ENCODE measurements at places on chromosomes 5 and 9.
A peak's percentile ranks its signal among the peaks of the same experiment; 100 is the strongest.

DNA sequence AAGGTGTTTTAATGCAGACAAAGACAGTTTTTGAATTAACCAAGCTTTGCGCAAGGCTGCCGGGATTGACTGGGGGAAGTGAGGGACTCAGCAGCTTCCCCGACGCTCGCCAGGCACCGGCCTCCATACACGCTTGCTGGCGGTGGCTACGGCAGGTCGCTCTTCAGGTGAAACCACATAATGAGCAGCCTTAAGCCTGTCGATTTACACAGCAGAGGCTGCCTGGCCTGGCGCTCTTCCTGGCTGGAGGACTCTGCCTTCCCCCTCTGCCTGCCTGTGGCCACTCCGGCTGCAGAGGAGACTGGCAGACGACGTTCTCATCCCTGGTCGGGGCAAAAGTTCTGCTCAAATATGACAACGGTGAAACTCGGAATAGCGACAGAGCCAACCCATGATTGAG, 9.0 kb upstream of the NOTCH1 start:
- no peak for DNase-seq

DNA sequence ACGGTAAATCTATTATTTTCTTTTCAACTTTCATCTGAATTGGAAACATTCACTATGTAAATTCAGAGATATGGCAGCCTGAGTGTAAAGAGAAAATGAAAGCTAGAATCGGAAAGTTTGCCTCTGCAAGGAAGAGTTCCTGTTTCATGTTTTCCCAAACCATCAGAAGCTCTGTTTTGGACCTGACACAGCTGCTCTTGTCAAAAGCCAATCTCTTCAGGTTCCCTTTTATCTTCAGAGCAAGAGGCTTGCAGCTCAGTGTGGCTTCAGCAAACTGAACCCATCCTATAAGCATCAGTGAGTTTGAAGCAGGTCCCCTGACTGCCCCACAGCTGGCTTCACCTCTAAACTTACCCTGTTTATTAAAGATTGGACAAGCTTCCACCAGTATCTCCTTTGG, 1099.7 kb downstream of the DTWD2 start:
- peak; percentile 52 for DNase-seq

- no peak for DNase-seq
These were observed 56.3 kb upstream of the BICD2 start for GRCh38 chr9:92820964-92821363.

- no peak for DNase-seq
These were observed at the start of gene LIFR for GRCh38 chr5:38556599-38557307. TSS of gene LIFR (minus strand) at chr5:38556646. CDS start at chr5:38530647, 25,999 bp downstream.

DNA sequence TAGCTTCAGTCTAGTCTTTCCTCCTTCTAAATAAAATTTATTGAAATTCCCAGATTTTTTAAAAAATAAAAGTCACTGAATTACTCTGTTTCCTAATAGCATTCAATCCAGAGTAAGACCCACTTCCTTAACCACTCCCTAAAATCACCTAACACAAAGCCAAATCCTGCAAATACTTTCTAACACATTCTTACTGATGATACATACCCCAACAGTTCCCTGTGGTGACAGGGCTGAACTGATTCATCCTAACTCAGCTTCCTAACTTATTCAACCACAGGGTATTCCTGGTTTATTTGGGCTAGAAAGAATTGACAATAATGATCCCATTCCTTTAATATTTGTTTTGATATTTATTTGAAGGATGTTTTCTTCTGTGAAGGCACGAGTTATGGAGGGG, 40.7 kb upstream of the ZNF300 start:
- no peak for DNase-seq

DNA sequence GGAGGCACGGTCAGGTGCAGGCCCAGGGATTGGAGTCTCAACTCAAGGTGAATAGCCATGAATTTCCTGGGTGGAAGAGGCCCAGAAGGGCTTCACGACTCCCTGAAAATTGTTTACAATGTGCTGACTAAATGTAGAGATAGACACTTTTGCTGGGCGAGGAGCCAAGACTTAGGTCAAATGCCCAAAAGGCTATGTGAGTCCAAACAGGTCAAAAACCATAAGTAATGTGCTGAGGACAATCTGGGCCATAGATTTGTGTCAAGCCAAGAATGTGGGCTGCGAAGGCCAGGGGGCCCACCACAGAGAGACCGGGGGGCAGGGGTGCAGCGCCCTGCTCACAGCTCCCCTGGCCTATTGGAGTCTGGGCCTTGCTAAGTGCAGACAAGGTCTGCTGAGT, 197.8 kb downstream of the HSPA4 start:
- DNase-seq: no peak

- no peak for DNase-seq
These were observed 1.2 kb downstream of the FOXB2 start for GRCh38 chr9:77020413-77021290.

DNA sequence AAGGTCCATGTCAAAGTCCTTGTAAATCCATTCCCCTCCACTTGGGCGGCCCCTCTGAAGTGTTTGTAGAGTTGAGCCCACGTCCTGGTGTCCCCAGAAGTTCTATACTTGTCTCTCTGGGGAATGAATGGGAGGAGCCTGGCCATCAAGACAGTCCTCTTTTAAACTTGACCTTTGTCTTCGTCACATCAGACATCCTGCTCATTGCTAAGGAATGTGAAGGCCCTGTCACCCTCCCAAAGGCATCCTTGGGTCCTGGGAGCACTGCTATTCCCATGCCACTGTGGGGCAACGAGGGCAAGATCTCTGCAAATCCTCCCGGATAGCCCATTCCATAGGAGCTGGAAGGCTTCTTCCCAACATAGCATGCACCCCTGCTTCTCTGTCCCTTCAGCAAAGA, 235.5 kb downstream of the SLIT3 start:
- no peak for DNase-seq

- no peak for DNase-seq
These were observed 20.4 kb downstream of the RPS23 start for GRCh38 chr5:82257729-82258128.

DNA sequence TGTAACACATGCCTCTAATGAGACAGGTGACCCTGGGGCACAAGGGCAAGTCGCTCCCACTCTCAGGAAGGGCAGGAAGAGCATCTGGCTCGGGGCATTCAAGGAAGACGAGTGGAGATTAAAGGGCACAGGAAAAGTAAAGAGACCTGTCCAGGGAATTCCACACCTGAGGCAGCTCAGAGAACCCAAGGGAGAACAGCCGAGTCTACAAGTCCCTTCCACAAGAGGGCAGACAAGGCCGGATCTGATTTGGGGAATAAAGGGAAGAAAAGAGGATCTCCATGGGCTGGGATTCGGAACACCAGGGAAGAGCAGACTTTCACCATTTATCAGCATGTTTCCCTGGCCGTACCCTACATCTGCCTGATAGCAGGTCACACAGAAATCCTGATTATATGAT, 28.1 kb downstream of the GPX3 start:
- DNase-seq: no peak

GRCh38 chr5:179302499-179303185, 42.6 kb downstream of the ADAMTS2 start:
- DNase-seq: no peak

DNA sequence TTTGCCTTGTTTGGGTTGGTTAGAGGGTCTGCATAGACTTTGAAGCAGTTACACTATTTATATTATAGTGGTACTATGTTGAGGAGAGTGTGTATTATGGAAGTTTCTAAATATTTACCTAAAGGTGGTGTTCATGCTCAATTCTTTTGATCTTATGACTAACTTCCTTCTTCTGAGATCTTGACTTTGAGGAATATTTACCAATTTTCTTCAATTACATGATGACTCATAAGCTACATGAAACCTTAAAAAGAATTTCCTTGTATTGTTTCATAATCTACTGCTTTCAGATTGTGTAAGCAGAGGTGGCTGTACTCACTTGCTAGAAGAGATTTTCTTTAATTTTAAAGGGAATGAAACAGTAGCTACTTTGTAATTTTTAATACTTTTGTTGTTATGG, 276.1 kb downstream of the TAF11L14 start:
- peak; percentile 91 for DNase-seq

DNA sequence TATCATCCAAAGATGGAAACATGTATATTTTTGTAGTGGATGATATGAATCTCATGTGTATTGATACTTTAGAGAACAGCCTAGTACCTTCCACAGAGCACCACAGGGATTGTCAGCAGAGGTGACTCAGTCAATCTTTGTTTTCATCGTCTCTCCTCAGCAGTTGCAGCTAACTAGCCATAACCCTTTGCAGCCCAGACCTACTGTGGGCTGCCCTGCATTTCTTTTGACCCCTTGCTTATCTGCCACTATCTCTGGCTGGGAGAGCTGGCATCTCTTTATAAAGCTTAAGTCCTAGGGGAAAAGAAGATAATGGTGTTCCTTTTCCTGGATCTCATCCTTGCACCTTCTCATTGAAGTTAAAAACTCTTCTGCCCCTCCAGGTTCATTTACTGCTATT, 28.7 kb downstream of the HMGCR start:
- no peak for DNase-seq

- DNase-seq: no peak
These were observed 108.7 kb downstream of the SNCAIP start for GRCh38 chr5:122420537-122421236.

DNA sequence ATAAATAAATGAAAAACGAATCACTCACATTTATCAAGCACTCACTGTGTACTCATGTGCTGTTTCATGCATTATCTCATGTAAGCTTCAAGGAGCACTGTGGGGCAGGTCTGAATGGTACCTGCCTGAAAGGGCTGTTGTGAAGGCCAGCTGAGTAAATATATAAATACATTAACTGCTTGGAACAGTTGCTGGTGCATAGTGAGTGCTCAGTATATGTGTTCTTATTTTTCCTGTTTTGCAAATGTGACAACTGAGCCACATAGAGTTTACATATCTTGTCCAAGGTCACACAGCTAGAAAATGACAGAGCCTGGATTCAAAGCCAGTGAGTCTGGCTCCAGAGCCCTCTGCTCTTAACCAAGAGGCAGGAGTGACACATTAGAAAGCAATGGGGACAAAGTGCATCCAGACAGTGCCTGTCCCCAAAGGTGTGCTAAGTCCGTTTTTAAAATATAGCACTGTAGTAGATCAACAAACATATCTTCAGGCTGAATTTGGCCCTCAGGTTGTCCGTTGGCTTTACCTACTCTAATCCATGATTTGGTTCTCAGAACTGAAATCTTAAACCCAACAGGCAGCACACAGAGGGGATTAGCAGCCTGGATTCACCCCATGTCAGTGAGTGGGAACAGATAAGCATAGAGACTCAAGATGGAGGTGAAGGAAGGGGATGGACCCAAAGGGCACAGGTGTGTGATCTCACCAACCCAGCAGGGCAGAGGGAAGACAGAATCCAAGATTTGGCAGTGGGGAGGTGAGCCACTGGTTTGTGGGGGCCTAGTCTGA, 70.8 kb downstream of the WWC1 start:
- DNase-seq: no peak

DNA sequence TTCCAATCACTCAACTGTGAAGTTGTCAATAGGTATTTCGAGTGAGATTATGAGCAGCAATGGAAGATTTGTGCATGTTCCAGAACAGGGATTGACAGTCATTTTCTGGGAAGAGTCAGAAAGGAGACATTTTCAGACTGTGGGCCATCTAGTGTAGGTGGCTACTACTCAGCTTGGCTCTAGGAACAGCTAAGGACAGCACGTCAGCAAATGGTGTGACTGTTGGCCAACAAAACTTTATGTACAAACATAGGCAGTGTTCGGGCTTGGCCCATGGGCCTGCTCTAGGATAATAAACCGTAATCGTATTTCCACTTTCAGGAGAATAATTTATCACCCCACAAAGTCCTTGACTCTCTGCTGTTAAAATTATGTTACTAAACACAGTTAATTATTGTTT, 143.6 kb downstream of the ADCY2 start:
- DNase-seq: no peak

GRCh38 chr9:108850293-108850897, 5.4 kb downstream of the ACTL7B start:
- DNase-seq: peak; percentile 60

- DNase-seq: peak; percentile 60
These were observed 25.8 kb upstream of the TRIM32 start for GRCh38 chr9:116661037-116661954.

- DNase-seq: no peak
These were observed 208.9 kb downstream of the HSPA4 start for GRCh38 chr5:133260715-133261114.

Data from inflammatory macrophage (primary cell).